ENCODE measurements at places on chromosomes 11 and 22.

- DNase-seq: no peak
These were observed 59.7 kb upstream of the GDPD4 start for GRCh38 chr11:77361184-77361583.

GRCh38 chr11:61417670-61418069 lies 12.1 kb downstream of the CPSF7 start:
- DNase-seq: no peak

DNA sequence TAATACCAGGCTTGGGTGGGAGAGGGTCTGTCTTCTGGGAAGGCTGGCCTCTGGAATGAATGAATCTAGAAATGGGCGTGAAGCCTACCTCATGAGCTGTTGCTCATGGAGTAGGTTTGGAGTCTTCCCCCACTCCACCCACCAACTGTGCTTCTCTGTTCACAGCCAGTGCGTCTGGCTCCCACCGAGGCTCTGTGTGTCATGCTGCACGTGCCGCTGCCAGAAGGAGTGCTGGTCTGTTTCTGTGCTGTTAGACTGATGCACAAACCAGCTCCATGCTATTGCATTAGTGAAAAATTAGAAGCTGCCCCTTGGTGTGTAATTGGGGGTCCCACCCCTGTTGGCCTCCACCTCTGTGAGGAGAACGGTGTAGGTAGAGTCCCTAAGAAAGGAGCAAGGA lies 132.3 kb upstream of the PARVA start:
- DNase-seq: no peak

DNA sequence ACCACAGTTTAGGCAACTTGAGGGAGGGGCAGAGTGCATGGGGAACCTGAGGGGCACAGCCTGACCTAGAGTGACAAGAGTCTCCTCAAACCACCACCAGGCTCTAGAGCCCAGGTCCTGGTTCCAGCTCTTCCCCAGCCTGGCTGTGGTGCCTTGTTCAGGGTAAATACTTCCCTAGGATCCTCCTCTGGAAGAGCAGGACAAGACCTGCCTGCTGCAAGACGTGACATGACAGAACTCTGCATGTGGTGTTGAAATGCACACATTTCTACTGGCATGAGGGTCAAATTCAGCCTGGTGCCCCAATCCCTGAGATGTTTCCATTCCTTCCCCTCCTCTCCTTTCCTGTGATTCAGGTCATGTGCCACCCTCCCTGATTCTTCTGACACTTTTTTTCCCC lies 3.3 kb downstream of the SEC14L2 start:
- DNase-seq: no peak

DNA sequence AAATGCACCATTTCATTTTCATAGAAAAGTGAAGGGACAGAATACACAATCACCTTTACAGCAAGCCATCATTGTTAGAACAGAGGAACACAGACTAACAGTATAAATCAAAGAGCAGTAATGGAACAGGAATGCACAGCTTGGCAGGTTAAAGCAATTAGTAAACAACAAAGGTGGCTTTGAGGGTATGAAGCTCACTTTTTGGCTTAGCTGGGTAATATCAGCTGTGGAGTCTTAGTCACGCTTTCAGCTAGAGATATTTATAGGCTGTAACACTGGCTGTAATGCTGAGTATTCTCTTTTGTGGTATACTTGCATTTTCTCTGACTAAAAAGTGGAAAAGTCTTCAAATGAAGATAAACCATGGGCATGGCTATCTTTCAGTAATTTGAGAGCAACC lies 1780.5 kb downstream of the LRRC4C start:
- DNase-seq: no peak

GRCh38 chr22:22683668-22684361 lies 39.4 kb downstream of the GGTLC2 start:
- DNase-seq: no peak

GRCh38 chr11:64306876-64307622 lies 1.7 kb downstream of the ESRRA start:
- no peak for DNase-seq

- peak; percentile 77 for DNase-seq
These were observed 3.1 kb downstream of the HMBS start for GRCh38 chr11:119087747-119088241.

All from DMS53 (cell line).